ENCODE measurements at places on chromosomes 5 and 9. TPM values are rescaled to one million over a fixed set of nuclear protein-coding genes. Genes with fewer than 3 reads are reported as not detected.
A peak's percentile ranks its signal among the peaks of the same experiment; 100 is the strongest.

GRCh38 chr5:66307647-66308241 is 163.6 kb downstream of the SREK1 start:
- DNase-seq: no peak

GRCh38 chr5:1471997-1472963 is 27.0 kb upstream of the SLC6A3 start:
- DNase-seq: no peak

DNA sequence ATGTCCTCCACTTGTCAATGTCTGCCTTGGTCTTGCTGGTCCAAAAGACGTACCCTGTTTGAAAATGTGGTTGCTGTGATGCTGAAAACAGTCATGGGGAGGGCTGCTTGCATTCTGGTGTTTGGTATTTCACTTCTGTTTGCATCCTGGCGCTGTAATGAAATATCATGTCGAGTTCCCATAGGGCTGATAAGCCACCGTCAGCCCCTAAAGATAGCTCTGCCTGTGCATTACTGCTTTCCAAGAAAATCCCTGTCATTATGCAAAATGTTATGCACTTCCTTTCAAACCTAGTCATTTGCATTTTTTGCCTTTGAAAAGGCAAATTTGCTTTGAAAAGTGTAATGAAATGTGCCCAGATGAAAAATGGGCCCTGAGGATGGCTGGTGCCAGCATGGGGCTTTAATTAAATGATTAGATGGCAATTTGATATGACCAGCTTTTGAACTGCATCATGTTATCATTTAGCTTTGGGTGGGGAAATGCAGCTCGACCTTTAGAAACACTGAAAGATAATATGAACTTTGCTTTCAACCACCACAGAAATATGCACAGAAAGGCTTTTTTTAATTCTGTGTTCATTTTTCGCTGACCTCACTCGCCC is 374.4 kb upstream of the SGCD start:
- no peak for DNase-seq

GRCh38 chr5:33371660-33372059 is 69.1 kb upstream of the TARS1 start:
- no peak for DNase-seq

DNA sequence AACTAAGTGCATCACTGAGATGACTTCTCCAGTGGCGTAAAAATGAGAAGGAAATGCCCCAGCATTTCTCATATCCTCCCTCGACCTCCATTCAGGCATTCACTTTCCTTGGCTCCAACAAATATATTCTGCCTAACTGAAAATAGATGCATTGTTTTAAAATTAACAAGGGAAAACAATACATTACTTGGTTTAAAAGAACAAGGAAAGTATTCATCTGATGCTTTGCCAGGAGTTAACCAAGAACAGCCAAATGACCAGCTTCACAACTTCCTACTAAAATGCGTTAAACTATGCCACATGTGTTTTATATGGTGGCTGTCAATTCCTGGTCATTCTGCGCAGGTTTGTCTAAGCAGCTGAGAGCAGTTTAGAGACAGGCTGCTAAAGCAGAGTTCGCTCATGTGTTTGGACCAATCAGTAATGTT is 121.4 kb downstream of the GNAQ start:
- no peak for DNase-seq

GRCh38 chr9:89379508-89380115 is 61.3 kb downstream of the SECISBP2 start:
- DNase-seq: no peak

- DNase-seq: peak; percentile 77
These were observed 6.9 kb upstream of the NDUFB6 start for GRCh38 chr9:32579706-32580331.

DNA sequence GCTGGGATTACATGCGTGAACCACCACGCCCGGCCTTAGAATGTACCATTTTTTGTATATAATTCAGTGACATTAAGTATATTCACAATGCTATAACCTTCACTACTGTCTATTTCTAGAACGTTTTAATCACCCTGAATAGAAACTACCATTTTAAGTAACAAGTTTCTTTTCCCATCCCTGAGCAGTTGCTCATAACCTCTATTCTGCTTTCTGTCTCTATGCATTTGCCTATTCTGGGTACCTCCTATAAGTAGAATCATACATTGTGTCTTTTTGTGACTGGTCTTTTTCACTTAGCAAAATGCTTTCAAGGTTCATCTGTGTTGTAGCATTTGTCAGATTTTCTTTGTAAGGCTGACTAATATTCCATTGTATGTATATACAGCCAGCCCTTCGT is 39.9 kb downstream of the DDX46 start:
- no peak for DNase-seq

DNA sequence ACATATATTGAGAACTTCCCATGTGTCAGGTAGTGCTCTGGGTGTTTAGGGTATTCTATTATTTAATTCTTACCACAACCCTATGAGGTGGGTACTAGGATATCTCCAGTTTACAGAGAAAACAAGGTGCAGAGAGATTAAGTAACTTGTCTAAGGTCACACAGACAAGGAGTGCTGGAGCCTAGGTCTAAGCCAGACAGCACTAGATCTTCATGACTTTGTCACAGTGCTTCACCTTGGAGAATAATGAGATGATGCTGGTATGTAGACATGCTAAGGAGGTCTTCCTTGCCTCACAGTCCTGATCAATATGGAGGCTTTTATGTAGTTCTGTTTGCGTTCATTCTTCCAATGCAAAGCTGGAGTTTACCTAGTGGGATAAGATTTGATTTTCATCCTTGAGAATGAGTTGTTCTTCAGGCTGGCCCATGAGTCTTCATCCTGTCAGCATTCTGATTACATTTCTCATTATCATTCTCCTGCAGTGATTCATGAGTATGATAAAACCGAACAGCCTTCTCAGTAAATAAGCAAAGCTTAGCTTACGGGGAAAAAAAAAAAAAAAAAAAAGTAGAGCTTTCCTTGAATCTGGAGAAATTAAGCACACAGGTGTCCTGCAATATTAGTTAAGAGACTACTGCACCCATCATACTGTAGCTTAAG is 176.3 kb downstream of the C9orf152 start:
- no peak for DNase-seq

DNA sequence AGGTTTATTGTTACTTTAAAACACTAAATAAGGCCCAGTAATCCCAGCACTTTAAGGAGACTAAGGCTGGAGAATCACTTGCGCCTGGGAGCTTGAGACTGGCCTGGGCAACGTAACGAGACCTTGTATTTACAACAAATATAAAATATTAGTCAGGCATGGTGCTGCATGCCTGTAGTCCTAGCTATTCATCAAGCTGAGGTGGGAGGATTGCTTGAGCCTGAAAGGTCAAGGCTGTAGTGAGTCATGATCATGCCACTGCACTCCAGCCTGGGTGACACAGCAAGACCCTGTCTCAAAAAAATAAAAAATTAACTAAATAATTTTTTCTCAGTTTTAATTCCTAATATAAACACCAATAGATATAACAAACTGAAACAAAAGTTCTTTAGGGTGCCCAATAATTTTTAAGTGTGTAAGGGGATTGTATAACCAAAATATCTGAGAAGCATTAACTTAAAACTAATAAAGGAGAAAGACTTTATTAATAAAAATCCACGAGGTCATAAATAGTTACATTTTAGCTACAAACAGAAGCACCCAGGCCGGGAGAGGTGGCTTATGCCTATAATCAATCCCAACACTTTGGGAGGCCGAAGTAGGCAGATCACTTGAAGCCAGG is 32.7 kb downstream of the FAM13B start:
- no peak for DNase-seq

GRCh38 chr9:110240198-110240597 is 16.1 kb downstream of the TXN start:
- DNase-seq: no peak

- DNase-seq: no peak
These were observed 13.8 kb downstream of the LCN9 start for GRCh38 chr9:135676891-135677290.

GRCh38 chr5:67294266-67294938 is 97.8 kb upstream of the CD180 start:
- no peak for DNase-seq

GRCh38 chr5:93342563-93343061 is 238.4 kb downstream of the NR2F1-AS1 start:
- DNase-seq: no peak

DNA sequence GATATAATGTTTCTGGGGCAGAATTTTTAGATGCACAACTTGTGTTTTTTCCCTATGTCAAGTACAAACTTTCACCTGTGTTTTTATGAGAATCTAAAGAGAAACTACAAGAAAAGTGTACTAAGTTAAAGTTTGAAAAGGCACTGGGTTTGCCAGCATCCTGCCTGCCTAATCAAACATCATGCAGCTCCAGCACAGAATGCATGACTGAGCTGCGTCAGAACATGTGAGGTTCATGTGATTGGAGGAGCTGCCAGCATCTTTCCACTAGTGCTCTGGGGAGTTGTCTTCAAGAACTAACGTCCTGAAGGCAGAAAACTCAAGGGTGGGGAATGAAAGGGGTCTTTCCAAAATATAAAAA is 46.1 kb upstream of the RIC1 start:
- no peak for DNase-seq

DNA sequence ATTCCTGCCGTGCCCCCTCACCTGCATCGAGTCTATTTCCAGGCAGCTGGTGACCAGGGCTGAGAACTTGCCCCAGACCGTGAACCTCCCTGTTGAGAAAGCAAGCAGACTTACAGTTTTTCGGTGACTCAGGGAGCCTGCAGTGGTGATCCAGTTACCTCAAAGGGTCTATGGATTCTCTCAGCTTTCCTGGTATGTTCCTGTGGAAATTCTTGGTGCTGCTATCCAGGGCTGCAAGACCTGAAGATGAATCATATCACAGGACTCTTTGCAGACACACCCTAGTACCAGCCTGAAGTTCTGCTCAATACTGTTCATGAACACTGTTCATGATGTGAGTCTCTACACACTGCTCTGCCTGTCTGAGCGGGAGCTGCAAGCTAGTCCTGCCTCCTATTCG is 154.7 kb downstream of the WDR70 start:
- no peak for DNase-seq

- DNase-seq: no peak
These were observed 19.3 kb upstream of the PPP2CA start for GRCh38 chr5:134245101-134245604.

GRCh38 chr9:12819436-12820185 is 44.8 kb downstream of the LURAP1L start:
- DNase-seq: no peak

DNA sequence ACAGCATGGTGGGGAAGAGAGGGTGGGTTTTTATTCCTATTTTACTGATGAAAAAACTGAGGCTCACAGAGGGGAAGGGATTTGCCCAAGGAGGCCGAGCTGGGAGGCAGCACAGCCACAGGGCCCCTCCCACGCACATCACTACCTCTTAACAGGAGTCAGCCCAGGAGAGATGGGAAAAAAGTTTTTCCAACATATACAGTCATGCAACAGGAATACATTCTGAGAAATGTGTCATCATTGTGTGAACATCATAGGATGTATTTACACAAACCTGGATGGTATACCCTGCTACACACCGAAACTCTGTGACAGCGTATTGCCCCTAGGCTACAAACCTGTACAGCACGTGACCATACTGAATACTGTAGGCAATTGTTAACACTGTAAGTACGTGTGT is 11.6 kb downstream of the TRAF1 start:
- DNase-seq: no peak

DNA sequence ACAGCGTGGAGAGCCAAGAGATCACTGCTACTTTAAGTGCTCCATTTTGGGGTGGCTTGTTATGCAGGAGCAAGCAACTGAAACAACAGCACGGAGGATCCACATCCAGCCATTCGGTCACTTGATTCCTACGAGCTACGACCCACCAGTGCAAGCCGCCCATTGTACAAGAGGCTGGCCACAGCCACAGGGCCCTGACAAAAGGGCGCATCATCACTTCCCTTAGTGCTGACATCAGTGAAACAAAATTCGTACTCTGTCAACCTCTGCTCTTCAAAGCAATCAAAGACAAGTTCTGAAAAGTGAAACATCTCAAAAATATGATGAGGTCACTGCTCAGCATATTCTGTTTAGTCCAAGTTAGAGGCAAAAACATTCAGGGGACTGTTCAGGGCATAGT is 168.4 kb downstream of the GADD45G start:
- no peak for DNase-seq

DNA sequence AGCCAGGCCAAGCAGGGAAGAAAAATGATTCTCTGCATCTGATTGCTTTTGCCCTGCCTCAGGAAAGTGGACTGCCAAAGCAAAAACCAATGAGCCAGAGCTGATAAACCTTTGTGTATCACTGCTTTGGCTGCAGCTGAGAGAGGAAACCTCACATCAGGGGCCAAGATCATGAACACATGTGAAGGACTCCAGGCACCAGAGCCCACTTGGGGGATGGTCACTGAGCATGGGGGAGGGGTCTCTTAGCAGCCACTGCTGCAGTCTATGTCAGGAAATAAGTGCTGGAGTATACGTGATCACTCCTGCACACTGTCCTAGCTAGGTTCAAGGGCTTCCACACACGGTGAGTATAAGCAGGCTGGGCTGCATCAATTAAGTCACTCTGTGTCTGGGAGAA is 229.9 kb downstream of the SPOCK1 start:
- DNase-seq: no peak

DNA sequence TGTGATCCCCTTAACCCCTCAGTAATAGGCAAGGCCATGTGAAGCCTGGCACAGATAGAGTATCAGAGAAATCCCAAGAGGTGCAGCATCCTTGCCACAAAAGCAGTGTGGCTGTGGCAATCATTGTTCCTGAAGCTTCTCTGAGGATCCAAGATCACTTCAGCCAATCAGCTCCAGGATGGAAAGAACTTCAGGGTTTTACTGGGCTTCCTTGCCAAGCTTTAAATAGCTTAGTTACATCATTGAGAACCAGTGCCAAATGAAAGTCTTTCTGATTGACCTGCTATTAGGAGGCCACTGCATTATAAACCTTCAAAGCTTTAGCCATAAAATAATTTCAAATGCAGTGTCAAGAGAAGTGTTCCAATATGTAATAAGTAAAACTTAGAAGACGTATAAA is 430.6 kb downstream of the PIK3R1 start:
- DNase-seq: no peak

DNA sequence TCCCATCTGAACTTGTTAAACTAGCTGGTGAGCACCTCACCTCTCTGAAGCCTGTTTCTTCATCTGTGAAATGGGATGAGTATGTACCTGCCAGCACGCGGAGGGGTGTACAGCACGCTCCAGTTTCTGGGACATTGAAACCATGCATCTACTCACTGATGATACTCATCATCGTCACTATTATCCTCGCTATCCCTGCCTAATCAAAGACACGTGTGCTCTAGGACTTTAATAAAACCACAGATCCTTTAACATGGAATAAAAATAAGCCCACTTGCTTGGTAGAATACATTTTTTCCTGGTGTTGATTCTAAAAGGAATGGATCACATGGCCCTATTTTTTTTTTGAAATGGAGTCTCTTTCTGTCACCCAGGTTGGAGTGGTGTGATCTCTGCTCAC is 37.3 kb upstream of the POMT1 start:
- no peak for DNase-seq

- no peak for DNase-seq
These were observed 191.8 kb downstream of the MEF2C start for GRCh38 chr5:88691230-88691582.

GRCh38 chr5:116531635-116532034 is 43.0 kb downstream of the SEMA6A start:
- no peak for DNase-seq

ZNF474 gene
- 0.07 TPM for polyA plus RNA-seq

HSPB3 gene
- polyA plus RNA-seq: 0.23 TPM

GFI1B gene
- polyA plus RNA-seq: not detected

CARTPT gene
- not detected for polyA plus RNA-seq

NR2F1-AS1 gene
- polyA plus RNA-seq: 9.0 TPM

RNF14 gene
- polyA plus RNA-seq: 43.2 TPM

SPATA31E1 gene
- polyA plus RNA-seq: not detected

MEIKIN gene
- polyA plus RNA-seq: not detected

PAEP gene
- not detected for polyA plus RNA-seq

SPOUT1 gene
- polyA plus RNA-seq: 4.8 TPM

SPINK4 gene
- polyA plus RNA-seq: 26.4 TPM

OSMR gene
- polyA plus RNA-seq: 1.2 TPM

PALM2AKAP2 gene
- polyA plus RNA-seq: 0.77 TPM

TGFBR1 gene
- polyA plus RNA-seq: 4.2 TPM
